ENCODE measurements at places on chromosomes 6 and 20.

GRCh38 chr6:63643862-63644261 is 8.3 kb downstream of the PHF3 start:
- DNase-seq: no peak

DNA sequence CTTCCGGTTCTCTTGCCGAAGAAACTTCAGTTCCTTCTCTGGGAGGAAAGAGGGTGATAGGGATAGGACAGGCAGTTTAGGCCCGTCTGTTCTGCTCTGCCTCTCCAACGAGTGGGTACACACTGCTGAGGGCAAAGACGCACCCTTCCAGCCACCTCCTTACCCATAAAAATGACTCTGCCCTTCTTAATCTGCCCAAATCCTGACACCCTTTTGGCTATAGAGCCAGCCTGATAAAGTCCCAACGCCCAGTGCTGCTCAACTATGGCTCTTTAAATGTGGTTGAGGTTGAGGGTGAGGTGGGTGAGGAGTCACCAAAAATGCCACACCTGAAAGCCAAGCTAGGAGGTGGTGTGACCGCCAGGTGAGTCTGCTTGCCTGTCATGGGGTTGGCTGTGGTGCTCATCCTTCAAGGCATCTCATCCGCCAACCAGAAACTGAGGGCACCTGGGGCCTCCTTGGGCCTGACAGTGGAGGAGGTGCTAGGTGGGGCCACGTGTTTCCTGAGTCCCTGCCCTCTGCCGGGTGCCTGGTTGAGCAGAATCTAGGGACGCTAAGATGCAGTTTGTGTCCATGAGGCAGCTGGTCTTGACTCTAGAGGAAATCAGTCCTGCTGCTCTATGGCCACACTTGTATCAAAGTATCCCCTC is 16.3 kb downstream of the CCDC167 start:
- no peak for DNase-seq

GRCh38 chr20:64065974-64066343 is 3.0 kb downstream of the TCEA2 start:
- DNase-seq: peak; percentile 72

DNA sequence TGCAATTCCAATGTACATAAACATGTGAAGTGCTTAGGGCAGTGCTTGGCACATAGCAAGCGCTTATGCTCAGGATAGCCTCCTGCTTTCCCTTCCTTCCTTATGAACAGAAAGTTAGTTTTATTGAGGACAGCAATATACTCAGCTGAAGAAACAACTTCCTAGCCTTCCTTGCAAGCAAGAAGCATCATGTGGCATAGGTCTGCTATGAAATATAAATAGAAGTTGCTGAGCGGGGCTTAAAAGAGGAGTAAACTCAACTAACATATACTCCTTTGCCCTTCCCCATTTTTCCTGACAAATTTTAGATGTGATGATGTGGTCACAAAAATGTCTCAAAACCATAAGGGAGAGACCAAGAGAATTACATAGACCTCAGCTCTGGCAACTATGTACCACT is 98.9 kb downstream of the KIF16B start:
- no peak for DNase-seq

GRCh38 chr6:150150821-150151646 is 8.2 kb downstream of the PPP1R14C start:
- DNase-seq: no peak

DNA sequence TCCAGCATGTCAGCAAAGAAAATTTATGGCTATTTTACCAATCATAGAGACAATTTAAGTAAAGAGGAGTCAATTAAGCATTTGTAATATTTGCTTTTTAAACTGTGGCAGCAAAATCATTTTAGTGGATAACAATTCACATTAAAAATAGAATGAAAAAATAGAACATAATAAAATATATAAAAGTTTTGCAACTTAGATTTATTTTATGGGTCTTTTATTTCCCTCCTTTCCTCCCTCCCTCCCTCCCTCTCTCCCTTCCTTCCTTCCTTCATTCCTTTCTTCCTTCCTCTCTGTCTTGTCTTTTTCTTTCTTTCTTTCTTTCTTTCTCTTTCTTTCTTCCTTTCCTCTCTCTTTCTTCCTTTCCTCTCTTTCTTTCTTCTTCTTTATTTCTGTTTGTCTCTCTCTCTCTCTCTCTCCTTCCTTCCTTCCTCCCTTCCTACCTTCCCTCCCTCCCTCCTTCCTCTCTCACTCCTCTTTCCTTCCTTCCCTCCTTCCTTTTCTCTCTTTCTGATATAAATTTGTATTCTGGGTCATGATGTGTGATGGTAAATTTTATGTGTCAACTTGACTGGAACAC is 610.9 kb upstream of the CITED2 start:
- no peak for DNase-seq

DNA sequence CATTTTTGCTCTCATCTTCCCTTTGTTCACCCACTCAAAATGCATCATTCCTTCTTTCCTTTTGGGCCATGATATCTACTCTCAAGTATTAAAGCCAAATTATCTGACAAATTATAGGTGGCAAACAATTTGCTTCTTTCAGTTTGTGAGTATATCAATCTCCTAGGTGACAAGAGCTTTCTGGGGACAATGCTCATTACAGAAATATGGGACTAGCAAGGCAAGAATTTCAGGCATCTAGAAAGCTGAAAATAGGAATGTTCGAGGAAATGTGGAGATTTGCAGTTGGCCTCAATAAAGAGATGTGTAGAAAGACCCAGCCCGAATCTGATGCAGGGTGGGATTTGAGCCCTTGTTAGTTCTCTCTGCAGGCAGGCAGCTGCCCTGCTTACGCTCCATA is 71.8 kb downstream of the ALDH8A1 start:
- no peak for DNase-seq

GRCh38 chr6:11891547-11891946 is 112.9 kb upstream of the ADTRP start:
- no peak for DNase-seq

- no peak for DNase-seq
Observed at GRCh38 chr6:39223555-39223954, 5.7 kb downstream of the KCNK5 start.

DNA sequence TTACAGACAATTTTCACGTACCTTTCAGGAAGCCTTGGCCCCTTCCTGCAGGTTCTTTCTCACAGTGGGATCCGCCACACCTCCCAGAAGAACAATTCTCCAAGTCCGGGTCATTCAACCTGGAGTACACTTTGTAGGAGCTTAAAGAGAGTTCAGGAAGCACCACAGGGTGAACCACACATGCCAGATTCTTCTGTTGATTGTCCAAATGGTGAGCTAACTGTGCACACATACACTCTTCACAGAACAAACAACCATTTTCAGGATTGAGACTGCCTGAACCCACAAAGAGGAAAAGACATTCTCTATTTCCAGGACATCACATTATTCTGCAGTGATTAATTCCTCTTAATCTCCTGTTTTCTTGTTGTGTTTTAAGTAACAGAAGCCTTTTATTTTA is 51.0 kb downstream of the SCGN start:
- no peak for DNase-seq

DNA sequence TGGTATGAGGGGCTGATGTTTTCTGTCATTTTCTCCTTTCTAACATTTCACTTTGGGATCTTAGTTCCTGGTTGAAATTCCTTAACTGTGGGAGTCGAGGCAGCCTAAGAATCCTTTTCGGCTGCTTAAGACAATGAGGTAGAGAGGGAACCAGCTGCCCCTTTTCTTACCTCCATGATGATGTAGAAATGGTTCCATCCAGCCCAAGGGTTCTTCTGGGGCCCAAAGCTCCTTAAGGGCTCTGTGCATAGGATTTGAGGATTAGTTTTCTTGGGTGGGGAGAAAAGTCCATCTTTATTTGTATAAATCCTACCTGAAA is 33.5 kb downstream of the SYNJ2 start:
- no peak for DNase-seq

- DNase-seq: no peak
Observed at GRCh38 chr6:79208816-79209215, 25.7 kb downstream of the HMGN3 start.

Data from stimulated activated CD8-positive, alpha-beta memory T cell treated with anti-CD3 and anti-CD28 coated beads, Interleukin-7, amount 100 ng/mL, for 48 hours (primary cell).